ENCODE measurements at places on chromosomes 13 and 19. TPM values are rescaled to one million over a fixed set of nuclear protein-coding genes. Genes with fewer than 3 reads are reported as not detected.

Gene SMIM24
- total RNA-seq: 0.44 TPM

Gene PROZ
- not detected for total RNA-seq

Gene ZNF610
- not detected for total RNA-seq

Gene PINLYP
- total RNA-seq: 0.19 TPM

Gene NALCN
- total RNA-seq: 4.8 TPM

Gene AKAP8
- 16.3 TPM for total RNA-seq

Gene DACT3
- 0.39 TPM for total RNA-seq

Gene RASGRP4
- total RNA-seq: not detected

Gene SPATA13
- 5.7 TPM for total RNA-seq

Gene SHISA2
- not detected for total RNA-seq

Gene SYT3
- total RNA-seq: 0.63 TPM

Gene NUMBL
- total RNA-seq: 48.5 TPM

Gene CGB1
- 0.20 TPM for total RNA-seq

Gene ZFR2
- 0.24 TPM for total RNA-seq

Gene MBD3L3
- total RNA-seq: not detected

Gene NLRP4
- total RNA-seq: not detected

Gene ARRDC5
- not detected for total RNA-seq

Gene TEX26
- total RNA-seq: not detected

Gene IQCN
- total RNA-seq: 0.48 TPM

Gene PRR22
- total RNA-seq: 2.9 TPM

Gene AP1M2
- 27.7 TPM for total RNA-seq

Gene PLIN5
- 0.26 TPM for total RNA-seq

Gene SOX21
- 1.1 TPM for total RNA-seq

Gene C19orf47
- 32.3 TPM for total RNA-seq

Gene ZNF383
- 6.2 TPM for total RNA-seq

Gene SIGLEC8
- not detected for total RNA-seq

Gene EBI3
- 5.2 TPM for total RNA-seq

Gene MAB21L1
- not detected for total RNA-seq

Gene CRTC1
- 5.5 TPM for total RNA-seq

Gene INSL3
- 0.32 TPM for total RNA-seq

Gene KL
- 0.04 TPM for total RNA-seq

Gene DHPS
- total RNA-seq: 49.9 TPM

Gene TEX29
- not detected for total RNA-seq

Gene APC2
- 1.2 TPM for total RNA-seq

Gene ZNF653
- 3.7 TPM for total RNA-seq

Gene FFAR1
- total RNA-seq: not detected
